ENCODE measurements at places on chromosomes 2 and 18.

GRCh38 chr2:60641811-60642788, 88.6 kb upstream of the BCL11A start:
- peak; percentile 9 for DNase-seq

GRCh38 chr2:66571918-66572317, 137.0 kb downstream of the MEIS1 start:
- DNase-seq: no peak

DNA sequence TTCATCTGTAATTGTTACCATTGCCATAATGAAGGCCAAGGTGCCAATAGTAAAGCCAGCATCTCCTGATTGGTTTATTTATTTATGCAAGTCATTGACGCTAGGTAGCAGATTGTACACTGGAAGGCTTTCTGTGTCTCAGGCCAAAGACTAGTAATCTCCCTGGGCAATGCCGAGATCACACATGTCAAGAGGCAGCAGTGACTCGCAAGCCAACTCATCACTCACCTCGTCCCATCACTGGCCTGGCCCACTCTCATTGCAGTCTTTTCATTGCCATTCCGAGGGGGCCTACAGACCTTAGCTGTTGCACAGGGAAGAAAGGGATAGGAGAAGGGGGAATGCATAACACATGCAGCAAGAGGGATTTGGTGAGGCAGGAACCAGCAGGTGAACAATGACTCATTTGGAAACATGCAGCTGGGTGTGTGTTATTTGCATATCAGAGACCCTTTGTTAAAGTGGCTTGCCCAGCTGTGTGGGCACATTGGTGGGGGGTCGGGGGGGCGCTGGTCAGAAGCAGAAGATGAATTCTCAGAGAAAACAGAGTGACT, 448.7 kb upstream of the HNRNPA3 start:
- no peak for DNase-seq

GRCh38 chr18:33596178-33596854, 18.3 kb downstream of the ASXL3 start:
- no peak for DNase-seq

GRCh38 chr2:113282747-113283533, 4.2 kb upstream of the PAX8 start:
- DNase-seq: no peak

DNA sequence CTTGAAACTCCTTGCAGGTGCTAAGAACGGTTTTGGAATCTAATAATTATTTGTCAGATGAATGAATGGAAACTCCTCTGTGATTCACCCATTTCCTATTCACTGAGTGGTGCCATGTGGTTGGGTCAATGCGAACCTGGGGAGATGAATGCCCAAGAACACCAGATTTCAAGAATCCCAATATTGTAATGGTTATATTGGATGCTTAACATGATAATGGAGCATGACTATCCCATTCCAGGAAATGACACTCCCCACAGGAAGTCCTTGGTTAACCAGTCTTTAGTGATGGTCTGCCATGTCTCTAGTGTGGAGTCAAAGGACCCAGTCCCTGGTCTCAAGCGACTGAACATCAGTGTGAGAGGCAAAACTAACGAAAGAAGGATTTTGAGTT, 67.9 kb upstream of the ST3GAL5 start:
- no peak for DNase-seq

DNA sequence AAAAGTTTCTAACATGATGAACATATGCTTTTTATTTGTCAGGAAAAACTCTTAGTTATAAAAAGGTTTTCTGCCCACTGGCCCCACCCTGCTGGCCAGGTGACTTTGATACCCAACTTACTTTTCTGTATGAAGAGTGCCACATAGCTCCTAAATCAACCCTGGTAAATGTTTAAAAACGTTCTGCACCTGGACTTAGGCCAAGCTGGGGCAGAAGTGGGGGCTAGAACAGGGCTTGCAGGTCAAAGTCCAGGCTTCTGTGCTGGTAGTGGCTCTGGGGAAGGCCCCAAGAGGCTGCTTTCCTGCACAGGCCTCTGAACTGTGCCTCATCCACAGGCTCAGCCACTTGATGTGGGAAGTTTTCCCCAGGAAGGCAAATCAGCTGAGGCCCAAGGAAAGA, 171.7 kb downstream of the ANKRD30B start:
- DNase-seq: no peak

GRCh38 chr2:203772456-203773165, 66.2 kb downstream of the CD28 start:
- DNase-seq: no peak

GRCh38 chr2:187581125-187581896, 27.1 kb upstream of the TFPI start:
- no peak for DNase-seq

GRCh38 chr18:76565238-76566173, 70.5 kb upstream of the ZNF516 start:
- DNase-seq: no peak

GRCh38 chr2:157178874-157179273, 78.6 kb upstream of the GALNT5 start:
- no peak for DNase-seq

DNA sequence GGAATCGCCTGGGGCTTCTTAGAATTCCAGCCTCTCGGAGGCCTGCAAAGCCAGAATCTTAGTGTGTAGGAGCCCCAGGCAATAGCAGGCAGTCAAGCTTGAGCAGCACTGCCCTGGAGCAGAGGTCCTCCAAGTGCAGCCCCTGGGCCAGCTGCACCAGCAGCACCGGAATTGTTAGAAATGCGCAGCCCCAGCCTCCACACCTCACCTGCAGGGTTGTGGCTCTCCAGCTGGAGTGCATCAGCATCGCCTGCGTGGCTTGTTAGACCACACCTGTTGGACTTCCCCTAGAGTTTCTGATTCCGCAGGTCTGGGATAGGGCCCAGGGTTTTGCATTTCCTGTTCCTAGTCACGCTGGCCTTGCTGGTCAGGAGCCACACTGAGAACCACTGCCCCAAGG, 100.3 kb downstream of the ASAP2 start:
- no peak for DNase-seq

DNA sequence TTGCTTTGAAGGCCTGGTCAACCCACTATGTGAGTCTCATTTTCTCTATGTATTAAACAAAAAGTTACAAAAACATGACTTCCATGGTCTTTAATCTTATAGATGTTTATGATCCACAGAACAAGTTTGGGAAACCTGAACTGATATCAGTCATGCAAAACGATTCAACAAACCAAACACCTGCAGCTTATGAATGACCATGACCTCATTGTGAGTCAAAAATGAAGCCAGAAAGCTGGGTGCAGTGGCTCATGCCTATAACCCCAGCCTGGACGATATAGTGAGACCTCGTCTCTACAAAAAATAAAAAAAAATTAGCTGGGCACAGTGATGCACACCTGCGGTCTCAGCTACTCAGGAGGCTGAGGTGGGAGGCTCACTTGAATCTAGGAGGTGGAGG, 270.4 kb upstream of the CCDC68 start:
- DNase-seq: no peak

- DNase-seq: no peak
Observed at GRCh38 chr18:8249811-8250210, 359.4 kb upstream of the RAB12 start.

GRCh38 chr2:234324116-234324515, 172.8 kb downstream of the ARL4C start:
- no peak for DNase-seq

- DNase-seq: no peak
Observed at GRCh38 chr2:154032220-154032619, 160.5 kb downstream of the GALNT13 start.

DNA sequence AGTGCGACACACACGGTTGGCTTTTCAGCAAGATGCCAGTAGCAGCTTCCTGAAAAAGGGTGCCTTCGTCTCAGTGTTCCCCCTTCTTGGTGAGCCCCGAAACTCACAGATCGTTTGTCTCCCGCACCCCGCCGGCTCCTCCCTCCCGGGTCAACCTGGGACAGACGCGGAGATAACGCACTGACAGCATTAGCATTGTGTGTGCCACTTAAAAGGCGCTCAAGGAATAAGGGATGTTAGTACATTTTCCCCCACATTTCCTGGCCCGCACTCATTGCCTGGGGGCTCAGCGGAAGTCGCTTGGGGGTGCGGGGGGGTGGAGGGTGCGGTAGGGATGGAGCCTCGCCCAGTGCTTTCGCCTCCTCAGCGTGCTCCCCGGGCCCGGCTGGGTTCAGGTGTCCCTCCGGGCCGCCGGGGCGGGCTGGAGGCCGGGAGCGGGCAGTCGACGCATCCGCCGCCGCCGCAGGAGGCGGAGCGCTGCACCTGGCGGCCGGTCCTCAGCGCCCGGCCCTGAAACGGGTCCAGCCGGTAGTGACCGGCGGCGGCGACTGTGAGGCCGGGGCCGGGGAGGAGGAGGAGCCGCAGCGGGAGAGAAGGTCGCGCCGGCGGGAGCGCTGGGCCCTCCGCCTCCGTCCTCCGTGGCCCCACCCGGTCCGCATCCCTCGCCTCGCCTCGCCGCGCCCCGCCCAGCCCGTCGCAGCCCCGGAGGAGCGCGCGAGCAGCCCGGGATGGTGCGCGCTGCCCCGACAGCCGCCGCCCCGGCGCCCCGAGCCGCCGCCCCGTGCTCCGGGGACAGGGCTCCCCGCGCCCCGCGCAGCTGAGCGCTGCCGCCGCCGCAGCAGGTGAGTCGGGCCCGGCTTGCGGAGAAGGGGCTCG, at the start of gene MFSD6:
Gene MFSD6 (plus strand): TSS at position 694 of the 876 bp plus-strand sequence. CDS start 27,675 bp downstream, outside the sequence.
- DNase-seq: no peak

DNA sequence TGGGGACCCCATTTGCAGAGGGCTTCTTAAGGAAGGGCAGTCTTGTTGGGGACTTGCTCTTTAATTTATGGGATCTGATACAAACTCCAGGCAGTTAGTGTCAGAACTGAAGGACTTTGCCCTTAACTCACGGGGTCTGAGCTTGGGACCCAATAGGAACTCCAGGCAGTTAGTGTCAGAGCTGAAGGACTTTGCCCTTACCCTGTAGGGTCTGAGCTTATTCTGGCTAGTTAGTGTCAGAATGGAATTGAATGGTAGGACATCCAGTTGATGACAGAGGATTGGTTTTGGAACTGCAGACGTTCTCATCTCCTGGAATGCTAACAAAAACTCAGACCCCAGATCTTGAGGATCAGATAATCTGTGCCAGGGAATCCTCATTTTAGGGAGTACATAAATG, 256.9 kb upstream of the COPS8 start:
- DNase-seq: no peak

DNA sequence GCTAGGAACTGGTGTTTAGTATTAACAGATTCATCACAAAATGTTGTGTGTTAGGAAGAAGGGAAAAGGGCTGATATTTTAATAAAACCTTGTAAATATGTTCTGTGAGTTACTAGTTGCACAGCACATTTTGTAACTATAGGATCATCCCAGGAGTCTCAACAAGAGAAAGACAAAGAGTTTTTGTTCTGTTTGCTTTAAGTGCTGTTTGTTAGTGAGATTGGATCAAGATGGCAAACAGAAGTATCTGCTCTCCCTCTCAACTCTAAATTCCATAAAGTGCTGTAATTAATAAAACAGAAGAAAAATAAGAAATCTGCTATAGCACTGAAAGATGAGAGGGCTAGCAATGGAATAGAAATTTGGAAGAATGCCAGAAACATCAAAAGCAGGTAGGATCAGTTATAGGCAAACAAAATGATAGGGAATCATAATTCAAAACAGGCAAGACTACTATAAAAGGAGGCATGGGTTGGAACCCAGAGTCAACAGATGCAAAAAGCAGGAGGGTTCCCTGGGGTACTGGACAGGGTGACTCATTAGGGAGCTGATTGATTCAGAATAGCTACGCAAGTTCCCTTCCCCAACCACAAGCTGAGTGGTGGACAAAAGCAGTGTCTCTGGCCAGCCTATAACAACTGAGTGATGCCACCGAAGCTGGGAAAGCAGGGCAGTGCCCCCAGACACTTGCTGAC, 75.8 kb downstream of the DYNC1I2 start:
- DNase-seq: no peak

DNA sequence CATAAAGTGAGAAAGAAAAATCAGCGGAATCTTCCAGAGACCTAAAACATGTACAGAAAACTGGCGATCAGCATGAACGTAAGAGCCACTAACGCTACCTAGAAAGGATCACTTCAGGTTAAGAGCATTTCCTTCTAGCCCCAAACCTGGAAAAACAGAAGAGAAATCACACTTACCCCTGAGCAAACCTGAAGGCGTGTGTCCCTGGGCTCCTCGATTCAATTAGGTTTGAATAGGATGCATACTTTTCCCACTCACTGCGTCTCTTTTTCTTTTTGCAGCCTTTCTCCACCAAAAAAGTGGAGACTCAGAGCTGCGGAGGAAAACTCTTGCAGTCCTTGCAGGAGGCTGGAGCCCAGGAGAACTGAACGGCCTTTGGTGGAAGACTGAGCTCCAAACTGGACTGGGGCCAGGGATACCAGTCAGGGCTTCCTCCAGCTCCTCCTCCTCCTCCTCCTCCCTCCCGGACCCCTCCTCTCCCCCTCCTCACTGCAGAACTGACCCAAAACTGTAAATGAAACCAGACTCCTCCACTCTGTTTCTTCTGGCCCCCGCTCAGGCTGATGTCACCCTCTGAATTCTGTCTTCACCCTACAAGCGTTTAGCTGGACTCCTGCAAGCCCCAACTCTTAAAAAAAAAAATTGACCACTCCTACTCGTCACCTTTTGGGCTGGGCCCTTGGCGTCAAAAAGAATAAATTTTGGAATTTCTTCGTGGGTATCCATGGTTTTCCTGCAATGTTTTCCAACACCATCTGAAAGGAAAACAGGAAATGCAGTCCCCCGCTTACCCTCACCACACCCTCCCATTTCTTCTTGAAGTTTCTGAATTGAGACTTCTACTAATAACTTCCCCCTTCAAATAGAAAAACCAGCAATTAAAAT, at the start of gene COL6A3:
Gene COL6A3 (minus strand): TSS at position 388 of the 885 bp plus-strand sequence. CDS start 17,347 bp downstream, outside the sequence.
- DNase-seq: no peak

- no peak for DNase-seq
Observed at GRCh38 chr2:204078003-204078698, 141.6 kb downstream of the ICOS start.

- no peak for DNase-seq
Observed at GRCh38 chr2:191773136-191773535, 73.8 kb downstream of the CAVIN2 start.

GRCh38 chr2:205800773-205801172, 118.5 kb downstream of the NRP2 start:
- no peak for DNase-seq

GRCh38 chr2:39469807-39470206, 32.7 kb upstream of the MAP4K3 start:
- DNase-seq: no peak

GRCh38 chr2:215530191-215530968, 94.5 kb upstream of the FN1 start:
- DNase-seq: no peak

All from NCI-H1417 treated with DMSO at 0.1 percent for 48 hours (cell line).